Stimulated activated CD8-positive, alpha-beta memory T cell treated with anti-CD3 and anti-CD28 coated beads, Interleukin-7, amount 100 ng/mL, for 48 hours (primary cell): ENCODE measurements at places on chromosomes 5 and 9.
A peak's percentile ranks its signal among the peaks of the same experiment; 100 is the strongest.

DNA sequence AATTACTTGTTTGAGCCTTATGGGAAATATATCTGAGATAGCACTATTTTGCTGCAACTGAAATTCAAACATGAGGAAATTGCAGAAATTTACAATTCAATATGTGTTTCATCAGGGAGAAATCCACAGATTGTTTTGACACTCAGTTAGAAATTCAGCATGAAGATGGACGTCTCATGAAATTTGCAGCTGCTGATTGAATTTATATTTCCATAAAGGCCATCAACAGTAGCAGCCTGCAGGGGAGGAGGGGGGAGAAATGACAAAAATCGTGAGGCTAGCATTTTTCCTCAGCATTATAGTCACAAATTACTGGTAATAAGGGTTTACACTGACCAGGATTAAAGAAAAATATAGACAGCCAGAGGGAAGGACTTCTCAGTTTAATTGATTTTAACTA, 81.0 kb downstream of the NDUFAF2 start:
- DNase-seq: no peak

- no peak for DNase-seq
Measured at GRCh38 chr5:78265163-78265562, 29.3 kb downstream of the AP3B1 start.

DNA sequence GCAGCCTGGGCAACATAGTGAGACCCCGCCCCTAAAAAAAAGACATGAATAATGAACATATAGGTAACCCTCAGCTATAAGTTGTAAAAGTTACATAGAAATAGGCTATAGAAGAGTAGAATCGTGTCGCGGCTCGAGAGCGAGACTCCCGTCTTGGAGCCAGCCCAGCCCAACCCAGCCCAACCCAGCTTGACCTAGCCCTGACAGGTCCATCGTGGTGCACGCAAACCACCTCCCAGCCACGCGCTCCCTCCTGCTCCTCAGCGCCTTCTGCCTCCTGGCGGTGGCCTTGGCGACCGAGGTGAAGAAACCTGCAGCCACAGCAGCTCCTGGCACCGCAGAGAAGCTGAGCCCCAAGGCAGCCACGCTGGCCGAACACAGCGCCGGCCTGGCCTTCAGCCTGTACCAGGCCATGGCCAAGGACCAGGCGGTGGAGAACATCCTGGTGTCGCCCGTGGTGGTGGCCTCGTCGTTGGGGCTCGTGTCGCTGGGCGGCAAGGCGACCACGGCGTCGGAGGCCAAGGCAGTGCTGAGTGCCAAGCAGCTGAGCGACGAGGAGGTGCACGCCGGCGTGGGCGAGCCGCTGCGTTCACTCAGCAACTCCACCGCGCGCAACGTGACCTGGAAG, 10.8 kb downstream of the KIF24 start:
- no peak for DNase-seq

DNA sequence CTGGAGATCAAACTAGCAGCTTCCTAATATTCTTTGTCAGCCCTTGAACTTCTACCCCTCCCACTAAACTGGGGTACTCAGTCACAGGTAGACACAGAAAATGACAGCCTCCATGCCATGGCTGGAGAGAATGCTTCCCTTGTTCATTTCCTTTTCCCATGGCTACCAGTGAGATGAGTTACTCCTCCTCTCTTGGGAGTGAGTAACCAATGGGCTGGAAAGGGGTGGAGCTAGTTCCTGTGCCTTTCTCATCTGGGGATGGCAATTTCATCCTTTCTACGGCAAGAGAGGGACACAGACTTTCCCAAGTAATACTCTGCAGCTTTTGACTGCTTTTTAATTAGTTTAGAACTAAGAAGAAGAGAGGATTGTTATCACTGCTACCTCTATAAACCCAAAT, 1045.6 kb upstream of the WWC1 start:
- no peak for DNase-seq

GRCh38 chr9:22052376-22052945, 43.4 kb upstream of the CDKN2B start:
- DNase-seq: no peak

- peak; percentile 23 for DNase-seq
Measured at GRCh38 chr5:134466241-134467069, 54.8 kb upstream of the CDKN2AIPNL start.

DNA sequence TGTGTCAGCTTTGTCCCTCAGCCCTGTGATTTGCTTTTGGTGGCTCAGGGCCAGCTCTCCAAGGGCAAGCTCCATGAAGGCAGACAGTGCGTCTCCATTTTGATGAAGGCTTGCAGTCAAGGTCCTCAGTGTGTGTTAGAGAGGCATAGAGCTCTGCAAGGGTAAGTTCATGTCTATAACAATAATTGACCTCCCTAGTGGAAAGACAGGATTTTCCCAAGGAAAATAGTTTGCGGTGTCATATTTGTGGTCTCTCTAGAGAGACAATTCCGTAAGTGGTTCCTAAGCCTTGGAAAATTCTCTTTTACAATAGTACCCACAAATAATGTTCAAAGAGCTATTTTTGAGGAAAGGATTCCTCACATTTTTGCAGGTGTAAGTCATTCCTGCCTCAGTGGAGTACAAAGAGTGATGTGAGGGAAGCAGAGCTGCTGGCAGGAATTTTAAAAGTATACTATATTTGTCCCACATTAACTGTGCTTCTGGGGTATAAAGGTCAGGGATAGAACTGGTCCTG, 40.2 kb downstream of the SLC1A3 start:
- DNase-seq: no peak

DNA sequence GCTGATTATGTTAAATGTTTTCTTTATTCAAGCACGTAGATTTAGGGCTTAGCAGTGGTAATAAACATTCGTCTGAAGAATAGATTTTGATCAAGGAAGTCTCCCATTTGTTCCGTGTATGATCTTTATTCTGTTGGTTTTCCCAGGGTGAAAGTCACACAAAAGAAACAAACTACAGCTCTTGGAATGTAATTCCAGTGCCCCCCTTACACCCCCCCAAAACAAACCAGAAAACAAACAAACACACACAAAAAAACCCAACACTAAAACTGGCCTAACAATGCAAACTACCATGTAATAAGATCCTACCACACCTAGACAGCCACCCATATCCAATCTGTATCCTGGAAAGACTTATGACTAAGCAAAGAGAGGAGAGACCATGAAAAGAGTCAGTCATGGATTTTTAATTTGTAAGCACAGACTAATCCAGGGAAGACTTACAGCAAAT, 196.2 kb upstream of the ELL2 start:
- DNase-seq: no peak
